ENCODE measurements at places on chromosomes 13 and 19.

GRCh38 chr13:91184244-91184926, 163.1 kb upstream of the MIR17HG start:
- no peak for DNase-seq

GRCh38 chr13:52001120-52001731, 10.0 kb downstream of the ATP7B start:
- no peak for DNase-seq

GRCh38 chr19:35117116-35117515, 1.5 kb downstream of the FXYD3 start:
- no peak for DNase-seq

- DNase-seq: no peak
Observed at GRCh38 chr19:24078680-24079079, 8.3 kb upstream of the ZNF254 start.

- peak; percentile 93 for DNase-seq
Observed at GRCh38 chr19:58581227-58582141, 8.3 kb upstream of the MZF1 start.
